ENCODE measurements at places on chromosomes 5 and 9.

DNA sequence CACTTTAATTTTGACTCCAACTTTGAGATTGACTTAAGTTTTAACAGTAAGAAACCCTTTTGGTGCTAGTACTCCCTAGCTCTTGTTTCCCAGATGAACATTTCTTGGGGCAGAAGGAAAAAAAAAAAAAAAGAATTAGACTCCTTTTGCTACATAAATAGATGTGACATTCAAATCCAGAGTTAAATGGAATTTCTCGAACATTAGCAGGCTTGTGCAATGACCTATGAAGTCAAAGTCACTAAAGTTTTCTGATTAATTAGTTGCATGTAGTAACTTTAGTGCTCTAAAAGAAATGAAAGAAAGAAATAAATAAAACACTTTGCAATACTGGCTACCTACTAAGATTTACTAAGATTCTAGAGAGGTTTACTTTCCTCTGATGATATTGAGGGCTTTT, 106.8 kb downstream of the TMEM174 start:
- DNase-seq = no peak

- DNase-seq = no peak
Observed at GRCh38 chr5:61228229-61228628, 66.0 kb upstream of the SMIM15 start.

DNA sequence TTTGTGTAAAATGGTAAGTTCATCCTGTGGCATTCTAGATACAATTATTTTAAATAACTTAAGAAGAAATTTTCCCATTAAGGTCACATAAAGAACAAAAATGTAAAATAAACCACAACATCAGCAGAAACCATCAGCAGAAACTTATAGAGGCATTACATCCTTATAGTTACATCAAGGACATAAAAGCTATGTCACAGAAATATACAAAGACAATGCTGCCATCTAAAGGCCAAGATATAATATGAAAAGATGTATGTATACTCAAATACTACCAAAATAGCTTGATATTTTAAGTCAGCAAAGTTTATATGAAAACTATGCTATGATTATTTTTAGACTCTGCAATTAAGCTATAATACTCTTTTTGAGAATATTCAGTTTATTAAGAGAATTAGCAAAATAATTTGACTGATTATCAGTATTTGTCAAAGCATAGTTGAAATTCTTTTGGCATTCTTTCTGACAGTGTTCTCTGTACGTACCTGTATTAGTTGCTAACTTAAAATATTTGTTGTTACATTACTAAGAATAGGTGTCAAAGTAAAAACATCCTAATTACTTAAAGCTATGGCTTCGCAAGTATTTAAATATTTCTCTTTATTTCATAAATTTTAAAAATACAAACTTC, 36.2 kb downstream of the FBXL17 start:
- DNase-seq = peak; percentile 2

GRCh38 chr9:110157823-110158664, 49.9 kb downstream of the C9orf152 start:
- no peak for DNase-seq

DNA sequence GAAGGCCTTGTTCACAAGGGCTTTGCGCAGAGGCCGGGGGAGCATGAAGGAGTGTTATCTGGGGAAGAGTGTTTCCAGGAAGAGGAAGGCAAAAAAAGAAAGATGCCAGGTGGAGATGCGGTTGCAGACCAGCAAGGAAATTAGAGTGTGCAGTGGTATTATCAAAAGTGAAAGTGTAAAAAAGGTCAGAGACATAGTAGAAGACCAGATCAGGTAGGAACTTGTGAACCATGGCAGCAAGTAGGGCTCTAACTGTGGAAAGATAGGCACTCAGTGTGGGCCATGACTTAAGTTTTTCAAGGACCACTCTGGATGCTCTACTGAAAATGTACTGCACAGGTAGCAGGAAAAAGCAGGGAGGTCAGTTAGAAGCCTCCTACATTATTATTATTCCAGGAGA, 90.1 kb upstream of the SPOCK1 start:
- no peak for DNase-seq

DNA sequence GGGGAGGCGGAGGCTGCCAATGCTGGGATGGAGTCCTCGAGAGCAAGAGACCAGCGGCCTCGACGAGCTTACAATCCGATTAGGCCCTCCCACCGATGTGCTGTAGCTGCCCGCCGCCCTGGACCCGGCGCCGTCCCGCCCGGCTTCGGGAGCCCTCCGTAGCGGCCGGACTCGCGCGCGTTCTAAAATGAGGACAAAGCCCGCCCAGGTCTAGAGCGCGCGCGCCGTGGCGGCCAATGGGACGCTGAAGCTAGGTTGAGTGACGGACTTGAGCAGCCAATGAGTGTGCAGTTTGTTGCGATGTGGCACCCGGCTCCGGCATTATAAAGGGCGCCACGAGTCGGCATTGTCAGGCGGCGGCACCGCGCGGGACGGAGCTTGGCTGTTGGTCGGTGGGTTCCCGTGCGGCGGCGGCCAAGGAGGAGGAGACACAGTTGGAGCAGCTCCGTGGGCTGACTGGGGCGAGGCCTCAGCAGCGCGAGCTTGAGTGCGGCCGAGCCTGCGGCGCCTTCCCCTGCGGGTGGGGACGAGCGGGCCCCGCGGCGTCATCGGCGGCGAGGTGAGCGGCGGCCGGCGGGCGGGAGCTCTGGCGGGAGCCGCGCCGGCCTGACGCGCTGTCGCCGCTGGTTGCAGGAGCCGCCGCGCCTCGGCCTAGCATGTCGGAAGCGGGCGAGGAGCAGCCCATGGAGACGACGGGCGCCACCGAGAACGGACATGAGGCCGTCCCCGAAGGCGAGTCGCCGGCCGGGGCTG, at the start of gene HNRNPAB:
TSS of gene HNRNPAB (plus strand) at position 352 of the 753 bp plus-strand sequence. CDS start at position 657, 305 bp downstream.
- peak; percentile 100 for DNase-seq

- DNase-seq = no peak
Observed at GRCh38 chr5:173010547-173011464, 27.2 kb downstream of the ATP6V0E1 start.

DNA sequence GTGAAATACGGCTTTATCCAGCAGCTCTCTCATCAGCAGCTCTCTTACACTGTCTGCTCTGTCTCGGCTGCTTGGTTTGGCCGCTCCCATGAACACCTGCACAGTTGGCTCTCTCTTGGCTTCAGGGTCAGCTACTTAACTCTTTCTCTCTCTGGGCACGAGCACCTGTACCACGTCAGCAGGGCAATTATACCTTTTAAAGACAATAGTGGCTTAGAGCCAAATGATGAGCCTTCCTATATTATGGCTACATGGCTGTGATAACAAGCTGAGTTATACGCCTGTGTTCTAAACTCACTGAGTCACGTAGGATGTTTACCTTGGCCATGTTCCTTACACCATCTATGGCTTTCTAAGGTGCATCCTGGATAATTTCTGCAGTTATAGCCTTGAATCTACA, 69.2 kb upstream of the CTNND2 start:
- DNase-seq = no peak

Data from AG08396 (cell line).